ENCODE measurements at places on chromosomes 1 and 21. TPM values are rescaled to one million over a fixed set of nuclear protein-coding genes. Genes with fewer than 3 reads are reported as not detected.

DNA sequence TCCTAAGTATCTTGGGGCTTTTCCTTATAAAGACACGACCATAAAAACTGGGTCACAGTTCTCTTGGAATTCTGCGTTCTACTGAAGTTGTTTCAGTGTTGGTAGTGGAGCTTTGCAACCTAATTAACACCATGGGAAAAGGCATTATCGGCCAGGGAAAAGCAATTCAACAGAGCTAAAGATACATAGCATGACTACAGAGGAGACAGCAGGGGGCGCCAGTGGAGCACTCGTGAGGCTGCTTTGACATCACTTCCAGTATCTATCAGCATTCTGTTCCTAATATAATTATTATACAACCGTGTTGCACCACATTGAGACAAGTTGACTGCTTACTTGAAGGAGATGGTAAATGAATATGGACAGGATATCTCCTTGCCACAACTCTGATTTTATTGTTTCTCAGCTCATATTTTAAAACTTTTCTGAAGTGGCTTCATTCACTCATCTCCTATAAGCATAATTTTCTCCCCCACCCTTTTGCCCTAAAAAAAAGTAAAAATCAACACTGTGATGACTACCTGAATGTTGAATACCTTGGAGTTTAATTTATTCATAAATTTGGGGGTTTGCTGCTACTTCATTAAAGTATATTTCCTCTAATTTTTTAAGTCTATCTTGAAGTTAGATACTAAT, 39.4 kb downstream of the ZP4 start:
- DNase-seq: no peak

DNA sequence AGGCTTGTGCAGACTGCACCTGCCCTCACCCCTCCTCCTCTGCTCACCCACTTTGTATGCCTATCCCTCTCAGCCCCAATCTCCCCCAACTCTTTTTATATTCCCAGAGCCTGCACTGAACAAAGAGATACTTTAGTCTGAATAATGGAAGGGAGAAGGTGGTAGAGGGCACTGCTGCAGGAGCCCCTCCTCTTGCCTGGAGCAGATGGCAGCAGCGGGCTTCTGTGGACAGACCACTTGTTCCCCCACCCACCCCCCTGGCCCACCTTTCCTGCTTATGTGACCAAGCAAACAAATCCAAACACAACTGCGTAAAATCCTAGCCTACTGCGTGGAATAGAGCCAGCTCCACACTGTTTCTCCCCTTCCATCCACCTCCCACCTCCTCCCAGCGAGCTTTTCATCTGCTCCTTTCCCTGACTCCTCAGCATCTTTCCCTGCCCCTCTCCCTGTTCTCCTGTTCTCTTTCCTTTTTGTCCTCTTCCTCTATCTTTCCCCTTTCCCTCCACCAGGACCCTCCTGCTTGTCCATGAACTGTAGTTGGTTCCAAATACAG, 27.5 kb downstream of the RGS8 start:
- no peak for DNase-seq

- no peak for DNase-seq
These were observed 361.5 kb upstream of the ADGRL2 start for GRCh38 chr1:81439046-81439823.

DNA sequence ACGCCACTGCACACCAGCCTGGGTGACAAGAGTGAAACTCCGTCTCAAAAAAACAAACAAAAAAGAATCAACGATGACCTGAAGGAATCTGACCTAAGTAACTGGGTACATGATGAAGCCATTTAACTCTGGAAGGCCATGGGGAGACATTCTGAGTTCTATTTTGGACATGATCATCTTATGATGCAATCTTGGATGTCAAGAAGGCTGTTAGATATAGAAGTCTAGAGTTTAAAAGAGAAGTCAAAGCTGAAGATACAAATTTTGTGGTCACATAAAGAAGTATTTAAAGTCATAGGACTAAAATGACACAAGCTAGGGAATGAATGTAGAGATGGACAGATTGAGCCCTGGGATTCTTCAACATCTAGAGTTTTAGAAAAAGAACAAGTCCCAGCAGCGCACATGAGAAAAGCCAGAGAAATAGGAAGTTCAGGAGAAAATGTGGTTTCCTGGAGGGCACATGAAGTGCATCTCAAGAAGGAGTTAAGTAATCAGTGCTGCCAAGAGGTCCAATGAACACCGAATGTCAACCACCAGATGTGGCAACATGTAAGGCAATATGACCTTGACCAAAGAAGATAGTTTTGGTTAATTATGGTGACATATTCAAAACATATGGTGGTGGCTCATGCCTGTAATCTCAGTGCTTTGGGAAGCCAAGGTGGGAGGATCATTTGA, 26.8 kb downstream of the ELK4 start:
- no peak for DNase-seq

GRCh38 chr1:196598942-196599748, 9.1 kb downstream of the KCNT2 start:
- no peak for DNase-seq

GRCh38 chr1:31954607-31955283, 16.6 kb upstream of the PTP4A2 start:
- peak; percentile 56 for DNase-seq

DNA sequence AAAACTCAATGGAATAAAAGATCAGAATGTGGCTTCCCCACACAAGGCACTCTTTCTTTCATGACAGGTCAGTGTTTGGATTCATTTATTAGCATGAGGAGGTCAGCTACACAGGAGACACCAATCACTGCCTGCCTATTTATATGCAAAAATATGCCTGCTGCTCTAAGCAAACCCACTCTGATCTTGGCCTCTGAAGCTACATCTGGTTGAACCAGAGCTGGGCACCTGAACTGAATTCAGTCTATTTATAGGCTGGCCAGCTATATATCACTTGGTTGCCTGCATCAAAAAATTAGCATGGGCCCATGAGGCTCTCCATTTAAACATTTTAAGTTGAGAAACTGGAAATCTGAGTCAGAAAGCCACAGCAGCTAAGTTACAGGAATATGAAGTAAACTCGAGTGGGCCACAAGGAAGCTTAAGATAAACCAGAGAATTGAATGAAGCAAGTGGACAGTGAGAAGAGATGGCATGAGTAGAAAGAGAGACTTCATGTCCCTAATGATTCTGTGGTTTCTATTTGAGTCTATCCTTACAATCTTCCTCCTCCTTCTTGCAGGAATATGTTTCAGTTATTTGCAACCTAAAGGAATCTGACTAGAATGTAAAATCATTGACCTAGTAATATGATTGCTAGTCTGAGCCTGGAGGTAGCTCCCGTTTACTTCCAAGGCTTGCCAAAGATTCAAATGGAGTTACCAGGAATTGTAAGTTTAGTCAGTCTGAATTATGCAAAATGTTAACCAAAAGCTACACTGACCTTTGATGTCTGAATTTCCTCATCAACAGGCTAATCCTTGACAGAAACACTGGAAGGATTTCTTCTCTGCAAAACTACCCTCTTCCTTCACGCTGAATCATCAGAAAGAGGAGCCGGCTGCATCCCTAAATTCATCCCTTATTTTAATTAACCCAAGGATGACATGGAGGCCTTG, 17.7 kb downstream of the DDAH1 start:
- DNase-seq: no peak

DNA sequence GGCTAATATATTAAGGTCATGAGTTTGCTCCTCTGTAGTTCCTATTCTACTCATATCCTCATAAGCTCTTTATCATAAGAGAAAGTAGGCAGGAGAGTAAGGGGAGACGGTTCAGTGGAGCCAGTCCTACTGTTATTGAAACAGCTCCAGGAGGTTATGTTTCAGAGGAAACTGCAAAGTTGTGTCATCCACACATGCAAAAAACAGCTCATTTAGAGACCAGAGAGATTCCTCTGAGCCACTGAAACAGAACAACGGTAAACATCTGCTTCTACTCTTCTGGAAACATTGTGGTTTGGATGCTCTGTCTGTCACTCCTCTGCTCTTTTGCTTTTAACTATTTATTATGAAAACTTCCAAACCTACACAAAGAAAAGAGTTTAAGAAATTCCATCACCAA, 66.3 kb upstream of the PPP2R5A start:
- DNase-seq: peak; percentile 63

GRCh38 chr1:25562101-25562927, 18.9 kb downstream of the LDLRAP1 start:
- no peak for DNase-seq

OR2L13 gene
- total RNA-seq: not detected

CFHR1 gene
- 0.59 TPM for total RNA-seq

KCNE2 gene
- 0.69 TPM for total RNA-seq

All from skin of body (tissue), 3 donors.